Heart left ventricle (tissue), 16 donors: ENCODE measurements at places on chromosomes 12 and 14. TPM values are rescaled to one million over a fixed set of nuclear protein-coding genes. Genes with fewer than 3 reads are reported as not detected.

PDE3A gene
- 295 TPM for total RNA-seq

CD4 gene
- 4.6 TPM for total RNA-seq

PTGDR gene
- 2.5 TPM for total RNA-seq

LRP1-AS gene
- not detected for total RNA-seq

TAS2R50 gene
- total RNA-seq = 0.90 TPM
